ENCODE measurements at places on chromosomes 1 and 21.

- no peak for DNase-seq
These were observed 623 bp downstream of the CAPN2 start for GRCh38 chr1:223712850-223713474.

DNA sequence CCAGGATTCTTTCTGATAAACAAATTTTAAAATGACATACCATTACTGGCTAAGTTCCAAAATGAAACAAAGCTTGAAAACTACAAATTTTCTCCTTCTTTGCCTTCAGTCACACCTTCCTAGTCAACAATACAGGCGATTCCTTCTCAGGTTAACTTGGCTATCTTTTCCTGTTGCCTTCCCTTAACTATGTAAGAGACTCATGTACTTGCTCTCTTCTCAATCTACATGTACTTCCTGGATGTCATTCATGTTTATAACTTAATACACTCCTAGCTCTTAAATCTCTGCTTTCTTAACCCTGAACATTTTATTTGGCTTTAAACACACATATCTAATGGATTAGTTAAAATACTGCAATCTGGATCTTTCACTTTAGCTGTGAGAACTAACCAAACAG, 97.0 kb downstream of the COQ8A start:
- no peak for DNase-seq

DNA sequence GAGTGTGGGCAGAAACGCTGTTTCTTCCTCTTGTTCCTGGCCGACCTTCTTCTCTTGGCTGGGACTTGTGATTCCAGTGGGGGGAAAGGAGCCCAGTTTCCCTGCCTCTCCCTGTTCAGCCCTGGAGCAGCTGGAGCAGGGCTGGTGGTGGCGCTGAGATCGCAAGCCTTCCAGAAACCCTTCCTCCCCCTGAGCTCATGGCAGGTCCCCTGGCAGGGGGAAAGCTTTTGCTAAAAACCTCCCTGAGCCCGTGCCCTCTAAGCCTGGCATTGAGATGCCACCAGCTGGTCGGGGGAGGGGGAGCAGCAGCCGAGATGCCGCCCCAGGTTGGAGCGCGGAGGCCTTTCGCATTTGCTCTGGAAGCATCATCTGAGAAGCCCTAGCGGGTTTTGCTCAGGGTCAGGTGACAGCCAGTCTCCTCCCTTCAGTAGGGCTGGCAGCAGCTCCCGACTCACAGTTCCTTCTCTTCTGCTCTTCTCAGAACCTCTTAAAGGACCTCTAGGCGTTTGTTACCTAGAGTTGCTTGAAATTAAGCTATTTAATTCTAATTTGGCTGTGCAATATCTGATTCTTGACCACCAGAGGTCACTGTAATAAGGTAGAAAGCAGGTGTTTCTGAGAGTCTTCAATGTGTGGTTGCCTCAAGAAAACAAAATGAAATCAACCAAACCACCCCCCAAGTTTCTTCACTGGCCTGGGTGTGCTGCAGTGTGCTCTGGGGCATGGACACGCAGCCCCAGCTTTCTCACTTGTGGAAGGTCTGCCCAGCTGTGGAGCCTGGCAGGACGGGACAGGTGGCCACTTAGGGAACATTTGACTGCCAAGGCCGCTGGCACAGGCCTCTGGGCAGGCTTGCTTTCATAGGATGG, 257.3 kb downstream of the CAMTA1 start:
- no peak for DNase-seq

DNA sequence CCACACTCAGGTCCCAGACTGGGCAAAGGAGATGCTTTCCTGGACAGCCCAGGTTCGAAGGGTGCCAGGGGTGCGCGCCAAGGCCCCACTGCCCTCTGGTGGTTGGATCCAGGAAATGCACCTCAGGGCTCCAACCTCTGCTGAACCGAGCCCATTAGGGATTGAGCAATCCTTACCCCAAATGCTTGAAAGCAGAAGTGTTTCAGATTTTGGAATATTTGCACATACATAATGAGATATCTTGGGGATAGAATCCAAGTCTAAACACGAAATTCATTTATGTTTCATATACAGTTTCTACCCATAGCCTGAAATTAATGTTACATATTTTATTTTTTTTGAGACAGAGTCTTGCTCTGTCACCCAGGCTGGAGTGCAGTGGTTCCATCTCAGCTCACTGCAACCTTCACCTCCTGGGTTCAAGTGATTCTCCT, 57.4 kb downstream of the SLC9A1 start:
- peak; percentile 52 for DNase-seq

DNA sequence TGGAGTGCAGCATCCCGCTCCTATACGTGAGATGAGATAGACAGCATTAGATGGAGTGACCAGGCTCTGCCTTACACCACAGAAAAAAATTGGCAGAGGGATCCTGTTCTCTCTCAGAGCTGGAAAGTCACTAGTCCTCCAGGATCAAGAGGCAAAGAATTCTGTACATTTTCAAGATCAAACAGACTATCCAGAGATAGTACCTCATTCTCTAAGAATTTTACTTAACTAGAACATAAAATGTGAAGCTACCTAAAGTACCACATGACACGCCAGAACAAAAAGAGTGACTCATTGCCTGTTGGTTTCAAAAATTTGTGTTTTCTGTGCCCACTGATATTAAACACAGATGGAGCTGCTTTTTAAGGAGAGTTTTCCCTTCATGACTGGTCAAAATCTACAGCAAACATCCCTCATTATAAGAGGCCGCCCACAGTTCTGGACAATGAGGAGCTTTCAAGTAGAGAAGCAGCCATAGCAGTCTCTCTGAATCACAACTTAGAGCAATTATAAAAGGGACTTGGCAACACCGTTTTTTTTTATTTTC, 32.3 kb downstream of the CD160 start:
- peak; percentile 75 for DNase-seq

DNA sequence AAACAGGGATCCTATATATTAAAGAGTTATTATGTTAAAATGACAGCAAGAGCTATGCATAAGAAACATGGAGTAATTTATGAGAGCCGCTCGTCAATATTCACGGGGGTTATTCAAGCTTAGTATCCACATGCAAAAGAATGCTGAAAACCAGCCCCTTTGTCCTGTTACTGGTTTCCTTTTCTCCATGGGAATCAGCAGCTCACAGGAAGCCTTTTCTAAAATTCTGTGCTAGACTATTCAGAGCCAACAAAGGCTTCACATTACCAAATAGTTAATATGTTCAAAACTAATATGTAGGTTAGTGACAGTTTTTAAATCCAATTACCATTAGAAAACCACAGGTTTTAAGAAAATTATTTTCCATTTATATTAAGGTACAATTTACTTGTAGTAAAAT, 225.6 kb upstream of the MAP1LC3C start:
- DNase-seq, result no peak

- DNase-seq, result peak; percentile 68
These were observed 9.5 kb upstream of the B3GALNT2 start for GRCh38 chr1:235513495-235514366.

DNA sequence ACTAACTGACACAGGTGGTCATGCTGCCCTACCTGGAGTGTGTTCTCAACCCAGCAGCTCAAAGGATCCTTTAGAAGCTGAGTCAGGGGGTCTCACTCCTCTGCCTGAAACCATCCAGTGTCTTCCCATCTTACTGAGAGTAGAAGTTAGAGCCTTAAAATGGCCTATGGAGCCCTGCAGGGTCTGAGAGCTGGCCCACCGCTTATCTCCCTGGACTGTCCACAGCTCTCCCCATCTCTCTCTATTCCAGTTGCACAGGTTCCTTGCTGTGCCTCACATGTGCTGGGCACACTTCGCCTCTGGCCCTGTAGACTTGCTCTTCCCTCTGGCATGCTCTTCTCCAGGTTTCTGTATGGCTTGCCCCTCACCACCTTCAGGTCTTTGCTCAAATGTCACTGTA, 148.6 kb upstream of the CACNA1E start:
- no peak for DNase-seq

GRCh38 chr1:10796029-10796944, at the start of gene CASZ1:
Gene CASZ1, minus strand, starts transcription at chr1:10796646. Its CDS starts 102,757 bp downstream, at chr1:10693889.
- peak; percentile 65 for DNase-seq

GRCh38 chr1:10625076-10625475, 150.3 kb downstream of the PEX14 start:
- DNase-seq, result no peak

GRCh38 chr1:206457408-206458120, 12.7 kb upstream of the IKBKE start:
- no peak for DNase-seq

DNA sequence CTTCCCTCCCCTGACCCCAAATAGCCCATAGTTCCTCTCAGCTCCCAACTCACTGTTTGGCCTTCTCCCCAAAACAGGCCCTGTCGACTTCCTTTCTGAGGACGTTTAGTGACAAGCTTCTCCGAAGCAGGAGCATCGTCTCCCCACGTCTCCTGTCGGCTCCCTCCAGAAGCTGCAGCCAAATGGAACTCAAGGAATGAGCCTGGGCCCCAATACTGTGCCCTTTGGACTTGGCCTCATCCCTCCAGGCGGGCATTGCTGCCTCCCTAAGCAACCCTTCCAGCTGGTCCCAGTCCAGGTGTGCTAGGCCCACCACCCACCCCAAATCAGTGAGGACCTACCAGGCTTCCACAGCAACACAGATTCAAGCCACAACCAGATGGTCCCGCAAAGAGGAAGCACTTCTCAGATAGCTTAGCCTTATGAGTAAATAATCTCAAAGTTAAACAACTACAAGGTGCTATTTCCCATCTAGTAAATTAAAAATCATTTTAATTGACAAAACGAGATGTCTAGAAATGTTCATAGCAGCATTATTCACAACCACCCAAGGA, 33.0 kb downstream of the ACOT7 start:
- DNase-seq, result no peak

DNA sequence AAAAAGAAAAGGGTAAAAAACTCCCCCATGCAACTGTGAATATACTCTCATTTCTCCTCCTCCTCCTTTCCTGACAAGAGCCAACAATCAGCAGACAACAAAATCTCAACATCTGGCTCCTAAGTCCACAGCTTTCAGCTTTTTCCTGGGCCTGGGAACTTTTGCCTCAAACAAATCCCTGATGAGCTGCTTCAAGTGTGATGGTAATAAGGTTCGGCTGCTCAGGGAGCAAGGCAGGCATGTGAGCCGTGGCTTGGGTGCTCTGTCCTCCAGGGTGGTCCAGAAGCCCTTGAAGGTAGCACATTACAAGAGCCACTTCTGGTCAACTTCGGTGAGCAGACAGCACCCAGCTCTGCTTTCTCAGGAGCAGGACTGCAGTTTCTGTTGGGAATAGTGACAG, 46.3 kb downstream of the ITPKB start:
- DNase-seq, result no peak

GRCh38 chr1:21594935-21595897, 73.9 kb downstream of the RAP1GAP start:
- DNase-seq, result peak; percentile 15

DNA sequence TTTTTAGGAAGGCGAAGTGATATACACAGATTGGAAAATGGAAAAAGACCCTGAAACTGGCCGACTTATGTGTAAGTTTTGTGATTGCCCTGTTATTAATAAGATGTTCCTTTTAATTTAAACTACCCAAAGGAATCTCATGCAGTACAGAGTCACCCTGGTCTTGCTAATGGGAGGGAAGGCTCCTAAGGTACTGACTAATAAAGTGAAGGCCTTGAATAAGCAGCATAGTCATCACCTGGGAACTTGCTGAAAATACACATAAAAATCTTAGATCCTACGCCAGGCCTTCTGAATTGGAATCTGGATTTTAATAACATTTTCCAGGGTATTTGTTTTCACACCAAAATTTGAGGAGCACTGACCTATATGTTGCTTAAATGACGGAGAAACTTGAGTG, 73.4 kb upstream of the MCOLN3 start:
- DNase-seq, result no peak

DNA sequence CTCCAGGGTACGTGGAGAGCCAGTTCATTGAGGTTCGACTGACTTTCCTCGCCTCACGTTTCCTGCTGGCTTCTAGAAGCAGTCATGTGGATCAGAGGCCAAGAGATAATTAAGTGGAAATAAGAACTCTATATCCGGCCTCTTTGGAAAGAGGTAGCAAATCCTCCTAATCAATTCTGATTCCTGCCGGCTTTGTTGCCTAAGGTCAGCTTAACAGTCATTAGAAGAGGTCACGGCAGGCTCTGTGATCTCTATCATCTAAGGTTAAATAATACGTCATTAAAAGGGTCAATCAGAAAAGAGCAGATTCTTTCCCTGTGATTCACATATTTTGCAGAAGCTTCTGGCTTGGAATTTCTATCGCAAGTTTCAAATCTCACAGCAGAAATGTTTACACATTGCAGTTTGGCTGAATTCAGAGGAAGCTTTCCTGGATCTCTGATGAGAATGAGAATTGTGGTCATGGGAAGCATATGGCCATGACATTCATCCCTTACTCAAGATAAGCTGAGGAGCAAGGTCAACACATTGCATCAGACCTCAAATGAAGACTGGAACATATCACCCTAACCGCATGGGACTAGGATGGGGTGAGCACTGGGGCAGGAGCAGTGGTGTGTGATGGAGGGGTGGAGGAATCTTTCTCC, 189.4 kb downstream of the PBX1 start:
- DNase-seq, result no peak

- no peak for DNase-seq
These were observed 40.0 kb upstream of the CTPS1 start for GRCh38 chr1:40939320-40940059.

GRCh38 chr1:85607126-85607920, 26.8 kb downstream of the CCN1 start:
- peak; percentile 64 for DNase-seq

GRCh38 chr1:10724052-10724494, 72.4 kb downstream of the CASZ1 start:
- DNase-seq, result no peak

- no peak for DNase-seq
These were observed 13.4 kb downstream of the COP1 start for GRCh38 chr1:176193663-176194062.

DNA sequence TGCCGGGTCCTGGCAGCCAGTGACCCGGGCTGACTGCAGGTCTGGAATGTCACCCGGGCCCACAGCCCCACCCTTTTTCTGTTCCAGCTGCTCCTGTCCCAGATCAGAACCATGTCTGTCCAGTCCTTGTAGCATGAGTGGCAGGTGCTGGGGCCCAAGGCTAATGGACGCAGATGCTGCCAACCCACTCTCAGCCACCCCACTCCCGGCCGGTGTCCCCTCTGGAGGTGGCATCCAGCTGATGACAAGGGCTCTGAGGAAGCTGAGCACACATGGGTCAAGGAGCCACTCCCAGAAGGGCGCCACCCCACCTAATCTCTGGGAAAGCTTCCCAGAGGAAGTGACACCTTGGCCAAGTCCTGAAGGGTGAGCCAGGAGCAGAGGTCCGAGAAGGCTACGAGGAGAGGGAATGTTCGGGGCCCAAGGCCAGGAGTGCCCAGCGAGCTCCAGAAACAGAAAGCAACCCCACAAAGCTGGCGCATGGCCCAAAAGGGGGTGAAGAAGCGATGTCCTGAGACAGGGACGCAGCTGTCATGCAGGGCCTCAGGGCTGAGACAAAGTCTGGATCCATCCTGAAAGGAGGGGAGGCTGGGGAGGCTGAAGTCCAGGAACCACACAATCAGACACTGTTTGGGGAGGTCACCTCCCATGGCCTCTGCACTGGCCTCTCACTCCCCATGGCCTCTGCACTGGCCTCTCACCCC, 39.5 kb downstream of the ACOT7 start:
- no peak for DNase-seq

Measured in foreskin melanocyte (primary cell).